Activated CD4-positive, alpha-beta T cell treated with anti-CD3 and anti-CD28 coated beads, Interleukin-2, amount 50 U/mL, for 4 hours (primary cell): ENCODE measurements at places on chromosomes 3 and 15.

DNA sequence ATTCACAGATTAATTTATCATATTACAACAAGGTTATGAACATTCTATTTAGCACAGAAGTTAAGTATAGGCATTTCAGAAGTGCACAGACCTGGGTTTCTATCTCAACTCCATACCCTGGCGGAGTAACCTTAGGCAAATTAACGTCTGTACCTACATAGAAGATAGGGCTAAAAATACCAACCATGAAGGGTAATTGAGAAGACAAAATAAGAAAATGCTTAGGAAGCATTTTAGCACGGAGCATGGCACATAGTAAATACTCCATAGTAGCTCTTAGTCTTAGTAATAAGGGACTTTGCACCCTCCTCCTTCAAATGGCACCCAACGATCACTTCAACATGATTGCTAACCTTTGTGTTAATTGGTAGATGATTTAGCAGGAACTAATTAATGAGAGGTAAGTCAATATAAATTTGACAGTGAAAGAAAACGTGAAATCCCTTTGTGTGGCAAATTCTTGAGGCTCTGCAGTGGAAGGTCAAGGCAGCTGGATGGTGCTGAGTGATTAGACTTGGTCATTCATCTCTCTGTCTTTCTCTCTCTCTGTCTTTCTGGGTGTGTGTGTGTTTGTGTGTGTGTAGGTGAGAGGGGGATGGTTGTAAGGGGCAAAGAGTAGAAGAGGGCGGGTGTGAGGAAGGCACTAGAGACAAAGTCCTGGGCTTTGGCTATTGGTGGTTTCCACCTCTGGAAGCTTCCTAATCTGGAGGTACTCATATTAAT, 131.1 kb upstream of the PHLDB2 start:
- no peak for DNase-seq

DNA sequence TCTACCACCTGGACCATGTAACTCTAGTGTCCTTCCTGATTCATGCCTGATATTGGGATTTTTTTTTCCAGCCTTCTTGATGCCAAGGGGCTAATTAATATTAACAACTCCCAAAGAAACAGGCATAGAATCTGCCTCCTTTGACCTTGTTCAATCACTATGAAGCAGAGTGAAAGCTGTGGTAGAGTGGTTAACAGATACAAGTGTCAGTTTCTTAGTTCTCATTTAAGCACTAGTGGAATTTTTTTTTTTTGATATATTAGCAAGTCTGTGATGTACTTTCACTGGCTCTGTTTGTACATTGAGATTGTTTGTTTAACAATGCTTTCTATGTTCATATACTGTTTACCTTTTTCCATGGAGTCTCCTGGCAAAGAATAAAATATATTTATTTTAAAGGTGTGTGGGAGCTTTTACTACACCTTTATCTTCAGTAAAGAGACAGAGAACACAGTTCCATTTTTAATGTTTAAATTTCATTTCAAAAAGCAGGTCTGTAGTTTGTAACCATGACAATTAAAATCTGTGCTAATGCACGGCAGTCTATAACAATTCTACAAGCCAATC, 67.1 kb downstream of the TOP2B start:
- no peak for DNase-seq

DNA sequence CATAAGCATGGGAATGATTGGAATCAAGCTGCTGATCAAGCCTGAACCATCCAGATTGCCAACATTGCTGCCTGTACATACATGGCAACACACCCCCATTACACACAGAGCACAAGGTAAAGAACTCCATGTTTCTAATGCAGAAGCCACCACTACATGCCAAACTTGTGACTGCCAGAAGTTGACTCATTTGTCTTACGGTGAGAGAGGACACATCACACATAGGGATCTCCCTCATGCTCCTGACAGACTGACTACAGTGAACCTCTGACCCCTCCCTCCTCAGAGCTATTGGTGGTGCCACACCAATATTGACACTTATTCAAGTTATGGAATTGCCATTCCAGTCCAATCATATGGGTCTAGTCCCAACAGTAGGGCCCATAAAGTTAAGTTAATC, 42.3 kb downstream of the EFHB start:
- DNase-seq = no peak

DNA sequence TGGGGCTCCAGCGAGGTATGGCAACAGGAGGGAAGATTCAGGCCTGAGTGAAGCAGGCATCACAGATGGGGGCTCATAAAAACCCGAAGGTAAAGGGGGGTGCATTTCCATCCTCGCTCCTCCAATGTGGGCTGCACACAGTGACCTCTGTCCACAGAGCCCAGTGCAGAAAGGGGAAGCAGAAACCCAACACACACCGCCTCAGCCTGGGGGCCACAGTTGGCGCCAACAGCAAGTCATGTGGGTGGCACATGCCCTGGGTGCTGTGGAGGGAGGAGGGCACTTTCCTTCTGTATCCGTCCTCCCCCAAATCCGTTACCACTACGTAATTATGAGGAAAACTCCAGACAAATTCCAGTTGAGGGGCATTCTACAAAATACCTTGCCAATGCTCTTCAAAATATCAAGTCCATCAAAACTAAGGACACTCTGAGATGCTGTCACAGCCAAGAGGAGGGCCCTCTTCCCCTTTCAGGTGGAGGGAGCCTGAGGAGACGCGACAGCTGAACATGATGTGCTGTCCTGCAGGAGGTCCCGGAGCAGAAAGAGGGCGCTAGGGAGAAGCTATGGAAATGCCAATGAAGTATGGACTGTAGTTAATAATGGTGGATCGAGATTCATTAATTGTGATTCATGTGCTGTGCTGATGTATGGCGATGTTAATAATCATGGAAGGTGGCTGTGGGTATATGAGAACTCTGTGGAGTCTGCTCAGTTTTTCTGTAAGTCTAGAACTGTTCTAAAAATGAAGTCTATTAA, 16.4 kb downstream of the APBA2 start:
- DNase-seq = no peak

DNA sequence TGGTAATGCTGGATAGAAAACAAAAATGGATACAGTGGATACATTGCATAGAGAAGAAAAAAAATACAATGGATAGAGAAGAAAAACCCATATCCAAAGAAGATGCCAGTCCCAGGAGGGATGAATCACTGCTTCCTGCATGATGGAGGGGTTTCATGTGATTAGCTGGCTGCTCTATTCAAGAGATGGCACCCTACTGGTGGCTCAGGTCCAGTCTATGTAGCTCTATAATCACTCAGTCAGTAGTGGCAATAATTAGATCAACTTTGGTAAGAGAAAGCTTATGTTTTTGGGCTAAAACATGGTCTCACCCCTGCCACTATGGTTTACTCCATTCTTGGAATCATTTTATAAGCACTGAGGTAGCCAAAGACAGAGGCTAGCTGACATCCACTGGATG, 33.7 kb upstream of the NOX5 start:
- no peak for DNase-seq

GRCh38 chr3:141499965-141500364, 13.1 kb downstream of the RASA2 start:
- DNase-seq = no peak

GRCh38 chr15:41827290-41827879, 507 bp upstream of the JMJD7 start:
- peak; percentile 5 for DNase-seq

GRCh38 chr15:51053571-51053970, 41.1 kb downstream of the TNFAIP8L3 start:
- no peak for DNase-seq

GRCh38 chr15:31148297-31149087, 47.0 kb upstream of the TRPM1 start:
- no peak for DNase-seq

GRCh38 chr15:63942486-63943365, 103.6 kb downstream of the DAPK2 start:
- no peak for DNase-seq

DNA sequence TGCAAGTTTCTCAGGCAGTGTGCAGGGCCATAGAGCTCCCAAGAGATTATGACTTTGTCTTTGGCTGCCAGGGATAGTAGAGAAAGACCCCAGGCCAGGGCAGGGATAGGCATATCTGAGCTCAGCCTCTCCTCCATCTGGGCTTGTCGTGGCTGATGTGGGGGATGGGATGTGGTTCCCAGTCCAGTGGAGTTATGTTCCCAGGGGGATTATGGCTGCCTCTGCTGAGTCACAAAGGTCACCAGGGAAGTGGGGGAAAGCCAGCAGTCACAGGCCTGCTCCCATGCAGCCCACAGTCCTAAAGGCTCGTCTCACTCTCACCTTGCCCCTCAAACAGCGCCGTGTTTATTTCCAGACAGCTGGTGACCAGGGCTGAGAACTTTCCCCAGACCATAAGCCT, 354.9 kb downstream of the SI start:
- DNase-seq = no peak

- no peak for DNase-seq
These were observed 140.7 kb downstream of the MINAR1 start for GRCh38 chr15:79572691-79573404.

DNA sequence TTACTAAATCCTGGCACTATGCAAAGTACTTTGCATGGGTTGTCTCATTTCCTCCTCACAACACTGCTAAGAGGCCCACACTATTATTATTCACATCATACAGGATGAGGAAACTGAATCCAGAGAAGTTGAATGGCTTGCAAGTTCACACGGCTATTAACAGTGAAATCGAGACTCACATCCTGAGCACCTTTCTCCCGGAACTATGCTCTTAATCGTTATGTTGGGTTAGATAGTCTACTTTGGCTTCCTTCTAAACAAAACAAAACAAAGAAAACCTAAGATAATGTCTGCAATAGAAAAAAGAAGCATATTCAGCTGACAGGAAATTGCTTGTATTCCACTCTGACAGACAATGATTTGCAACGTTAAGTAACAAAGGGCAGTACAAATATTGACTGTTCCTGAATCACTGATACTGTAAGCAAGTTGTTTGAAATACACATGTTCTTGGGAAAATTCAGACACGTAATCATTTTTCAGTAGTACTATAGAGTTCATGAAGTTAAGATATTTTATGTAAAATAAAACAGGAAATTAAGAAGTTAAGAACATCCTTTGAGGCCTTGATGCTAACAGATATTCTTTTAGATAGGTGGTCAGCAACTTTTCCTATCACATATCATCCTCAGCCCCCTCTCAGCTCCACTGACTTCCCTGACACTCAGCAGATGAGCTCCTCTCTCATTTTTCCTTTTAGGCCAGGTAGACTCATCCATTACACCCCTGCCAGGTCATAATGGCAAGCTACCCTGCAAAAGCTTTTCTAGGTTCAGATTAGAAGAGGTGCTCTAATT, 40.7 kb downstream of the C2CD4B start:
- no peak for DNase-seq

- no peak for DNase-seq
These were observed 52.7 kb downstream of the CHST2 start for GRCh38 chr3:143172062-143172794.

GRCh38 chr3:73404435-73404834, 220.3 kb downstream of the PDZRN3 start:
- DNase-seq = no peak

DNA sequence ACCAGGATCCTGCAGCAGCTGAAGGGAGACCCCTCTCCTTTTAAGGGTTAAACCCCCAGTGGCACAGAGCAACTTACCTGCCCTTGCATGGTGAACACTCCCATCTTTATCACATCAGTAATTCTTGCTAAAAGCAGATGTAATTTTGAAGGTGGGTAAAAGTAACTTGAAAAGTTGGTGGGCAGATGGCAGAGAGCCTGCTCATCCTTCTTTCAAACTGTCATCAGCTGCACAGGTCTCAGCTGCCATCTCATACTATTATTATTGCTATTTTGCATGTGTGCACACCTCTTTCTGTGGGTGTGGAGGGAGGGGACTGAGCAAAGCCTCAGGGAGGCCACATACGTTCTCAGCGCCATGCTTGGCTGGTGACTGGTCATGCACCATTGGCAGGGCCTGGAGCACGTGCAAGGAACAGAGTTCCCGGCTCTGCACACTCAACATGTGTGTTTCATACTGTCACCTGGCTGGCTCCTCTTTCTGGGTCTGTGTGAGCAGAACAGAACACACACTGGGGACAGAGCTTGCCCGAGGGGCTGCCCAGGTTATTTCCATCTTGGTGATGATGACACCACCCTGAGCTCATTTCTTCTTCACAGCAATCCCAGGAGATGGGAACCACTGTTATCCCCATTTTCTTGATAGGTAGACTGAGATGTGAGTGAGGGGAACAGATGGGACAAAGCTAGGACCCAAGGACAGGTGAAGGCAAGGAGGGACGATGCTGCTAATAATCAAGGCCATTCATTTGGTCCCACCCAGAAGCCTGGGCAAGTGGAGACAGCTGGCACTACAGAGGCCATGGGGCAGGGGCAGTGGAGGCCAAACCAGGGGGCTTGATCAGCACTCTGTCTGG, 95.8 kb upstream of the KLF13 start:
- no peak for DNase-seq

- DNase-seq = no peak
These were observed 5.4 kb downstream of the DNAH1 start for GRCh38 chr3:52321481-52321880.

GRCh38 chr3:192244591-192244990, 482.8 kb downstream of the FGF12 start:
- DNase-seq = no peak

DNA sequence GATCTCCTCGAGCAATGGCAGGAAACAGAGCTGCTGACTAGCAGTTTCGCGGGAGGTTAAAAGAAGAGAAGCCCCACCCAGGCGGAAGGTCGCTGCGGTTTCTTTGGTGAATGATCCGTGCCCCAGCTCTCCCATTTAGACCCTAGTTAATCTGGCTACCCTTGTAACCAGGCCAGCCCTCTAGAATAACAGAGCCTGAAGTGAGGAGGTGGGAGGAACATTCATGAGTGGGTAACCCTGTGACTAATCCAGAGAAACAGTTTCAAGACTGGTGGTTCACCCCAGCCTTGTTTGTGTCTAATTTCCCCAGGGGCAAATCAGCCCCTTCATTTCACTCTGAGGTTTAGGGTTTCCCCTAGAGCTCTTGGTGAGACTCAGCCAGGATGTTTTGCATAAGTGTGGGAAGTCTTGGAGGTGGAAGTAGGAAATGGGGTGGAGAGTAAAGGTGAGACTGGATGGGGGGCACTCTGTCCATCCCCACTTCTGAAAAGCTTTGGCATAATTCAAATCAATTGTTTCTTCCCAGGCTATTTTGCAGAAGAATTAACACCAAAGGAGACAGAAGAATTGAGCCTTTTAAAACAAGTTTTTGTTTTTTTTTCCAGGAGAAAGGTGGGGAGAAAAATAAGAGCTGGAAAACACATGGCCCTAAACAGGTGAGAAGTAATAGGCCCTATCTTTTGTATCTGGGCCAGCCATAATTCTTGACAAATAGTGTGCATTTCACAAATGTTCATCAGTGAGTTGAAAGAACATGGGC, 303.1 kb downstream of the RPLP1 start:
- DNase-seq = peak; percentile 79

- no peak for DNase-seq
These were observed 535.7 kb downstream of the FOXP1 start for GRCh38 chr3:71047616-71048531.

GRCh38 chr3:4019501-4019900, 220.3 kb downstream of the LRRN1 start:
- no peak for DNase-seq

- no peak for DNase-seq
These were observed 5.6 kb upstream of the SRPRB start for GRCh38 chr3:133799794-133800585.

- no peak for DNase-seq
These were observed 16.7 kb upstream of the DENND6A start for GRCh38 chr3:57709559-57709958.
